ENCODE measurements at places on chromosomes 5 and 9.

- DNase-seq, result no peak
These were observed 24.0 kb downstream of the ZFR start for GRCh38 chr5:32420506-32420905.

- no peak for DNase-seq
These were observed 199.2 kb downstream of the TRIO start for GRCh38 chr5:14342306-14342705.

- DNase-seq, result no peak
These were observed 28.8 kb downstream of the SLIT3 start for GRCh38 chr5:169272111-169272510.

- no peak for DNase-seq
These were observed 62.4 kb downstream of the FGF18 start for GRCh38 chr5:171481571-171482433.

GRCh38 chr9:23826120-23826629, at the start of gene ELAVL2:
Gene ELAVL2 (minus strand): TSS chr9:23826240. CDS start chr9:23762234, 64,006 bp downstream.
- no peak for DNase-seq

DNA sequence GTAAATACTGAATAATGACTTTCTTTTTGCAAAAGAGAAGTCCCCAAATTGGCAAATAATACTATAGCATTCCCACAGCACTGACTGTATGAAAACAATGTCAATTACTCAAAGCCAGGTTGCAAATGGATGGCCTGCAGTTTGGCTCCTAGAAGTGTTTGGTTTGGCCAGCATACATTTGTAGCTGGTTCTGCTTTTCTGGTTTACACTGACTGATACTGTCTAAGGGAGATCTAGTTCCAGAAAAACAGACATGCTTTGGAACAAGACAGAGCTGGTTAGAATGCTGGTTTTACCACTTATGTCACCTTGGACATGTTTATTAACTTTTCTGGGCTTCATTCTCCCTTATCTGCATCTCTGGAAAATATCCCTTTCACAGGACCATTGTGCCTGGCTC, 81.5 kb upstream of the TRPM3 start:
- no peak for DNase-seq

GRCh38 chr9:266228-266627, 51.6 kb downstream of the DOCK8 start:
- no peak for DNase-seq

GRCh38 chr5:88780736-88781135, 102.2 kb downstream of the MEF2C start:
- no peak for DNase-seq

DNA sequence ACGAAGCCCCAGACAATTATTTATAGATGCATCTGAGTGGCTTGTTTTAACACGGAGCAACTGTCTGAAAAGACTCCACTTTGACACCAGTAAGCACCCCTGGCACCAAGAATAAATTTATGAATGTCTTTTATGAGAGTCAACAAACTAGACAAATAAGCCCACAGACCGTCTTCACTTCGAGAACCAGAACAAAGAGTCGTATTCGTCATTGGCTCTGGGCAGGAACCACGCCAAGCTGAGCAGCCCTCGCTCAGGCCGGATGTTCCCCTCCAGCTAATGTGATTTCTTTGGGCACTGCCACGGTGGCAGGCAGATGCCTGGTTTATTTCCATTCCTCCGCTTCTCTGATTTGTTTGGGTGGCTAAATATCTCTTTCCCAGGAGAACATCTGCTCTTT, 91.9 kb upstream of the STC2 start:
- DNase-seq, result no peak

- no peak for DNase-seq
These were observed 22.6 kb downstream of the SPATA31D1 start for GRCh38 chr9:82011133-82011532.

GRCh38 chr5:97528941-97529340, 345.9 kb upstream of the RIOK2 start:
- no peak for DNase-seq

GRCh38 chr9:69389437-69389995, 64.5 kb downstream of the ENTREP1 start:
- no peak for DNase-seq

DNA sequence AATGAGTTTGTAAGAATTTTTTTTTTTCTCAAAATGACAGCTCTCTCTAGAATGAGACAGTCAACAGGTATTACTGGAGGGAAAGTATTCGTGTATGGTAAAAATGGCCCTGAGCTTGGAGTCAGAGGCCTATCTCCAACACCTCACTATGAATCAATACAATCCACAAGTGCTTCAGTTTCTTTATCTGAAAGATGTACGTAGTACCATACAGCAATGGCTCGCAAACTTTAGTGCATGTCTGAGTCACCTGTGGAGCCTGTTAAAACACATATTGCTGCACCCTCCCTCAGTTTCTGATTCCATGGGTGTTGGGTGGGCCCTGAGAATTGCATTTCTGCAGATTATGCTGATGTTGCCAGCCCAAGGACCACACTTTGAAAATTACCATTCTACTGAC, 44.6 kb downstream of the DMRT2 start:
- no peak for DNase-seq

DNA sequence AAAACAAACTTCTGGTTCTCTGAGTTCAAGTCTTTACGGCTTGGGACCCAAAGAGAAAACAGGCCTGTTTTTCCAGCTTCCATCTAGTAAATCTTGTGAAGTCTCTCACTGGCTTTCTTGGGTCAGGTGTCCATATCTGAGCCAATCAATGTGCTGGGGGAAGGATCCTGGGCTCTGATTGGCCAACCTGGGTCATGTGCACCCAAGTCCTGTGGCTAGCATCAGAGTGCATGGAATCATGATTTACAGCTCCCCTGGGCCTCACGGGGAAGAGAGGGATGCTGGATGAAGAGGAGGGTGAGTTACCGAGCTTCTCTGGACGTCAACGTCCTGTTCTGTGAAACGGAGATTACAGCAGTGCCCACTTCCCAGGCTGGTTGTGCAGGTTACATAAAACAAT, 19.4 kb downstream of the CXCL14 start:
- DNase-seq, result no peak

GRCh38 chr9:127578952-127579853, 32.9 kb upstream of the STXBP1 start:
- peak; percentile 39 for DNase-seq

DNA sequence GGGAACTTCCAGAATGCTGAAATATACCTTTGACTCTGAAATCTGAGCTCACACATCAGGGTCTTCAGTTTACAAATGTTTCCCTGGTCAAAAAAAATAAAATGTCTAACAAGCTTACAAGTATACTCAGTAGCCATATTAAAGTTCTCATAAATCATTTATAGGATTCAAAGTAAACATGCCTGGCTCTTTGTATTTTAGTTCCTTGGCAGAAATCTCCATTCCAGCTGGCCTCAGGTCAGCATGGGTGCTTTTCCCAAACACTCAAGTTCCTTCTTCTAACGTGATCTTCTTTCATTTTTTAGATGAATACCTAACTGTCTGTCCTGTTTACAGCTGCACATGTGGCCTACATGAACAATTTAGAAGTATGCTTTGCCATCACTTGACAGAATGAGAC, 263.2 kb downstream of the GAS1 start:
- no peak for DNase-seq

- no peak for DNase-seq
These were observed 12.2 kb upstream of the DRD1 start for GRCh38 chr5:175456105-175456742.

GRCh38 chr9:113155911-113156588, 5.2 kb downstream of the SLC31A2 start:
- DNase-seq, result no peak

DNA sequence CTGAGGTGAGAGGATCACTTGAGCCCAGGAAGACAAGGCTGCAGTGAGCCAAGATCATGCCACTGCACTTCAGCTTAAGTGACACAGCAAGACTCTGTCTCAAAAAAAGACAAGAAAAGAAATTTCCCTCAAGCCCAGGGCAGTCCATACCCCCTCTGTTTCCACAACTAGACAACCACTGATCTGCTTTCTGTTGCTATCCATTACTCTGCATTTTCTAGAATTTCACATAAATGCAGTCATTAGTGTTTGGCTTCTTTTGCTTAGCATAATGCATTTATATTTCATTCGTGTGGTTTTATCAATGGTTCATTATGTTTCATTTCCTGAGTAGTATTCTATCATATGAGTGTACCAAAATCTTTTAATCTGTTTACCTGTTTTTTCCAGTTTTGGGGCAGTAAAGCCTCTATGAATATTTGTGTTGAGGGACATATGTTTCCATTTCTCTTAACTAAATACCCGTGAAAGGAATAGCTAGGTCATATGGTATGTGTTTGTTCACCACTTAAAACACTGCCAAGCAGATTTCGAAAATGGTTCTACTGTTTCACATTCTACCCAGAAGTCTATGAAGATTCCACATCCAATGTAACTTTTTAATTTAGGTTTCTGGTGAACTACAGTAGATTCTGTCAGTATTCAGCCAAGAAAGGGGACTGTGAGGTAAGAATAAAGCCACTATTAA, 271.8 kb downstream of the ZNF608 start:
- DNase-seq, result no peak

DNA sequence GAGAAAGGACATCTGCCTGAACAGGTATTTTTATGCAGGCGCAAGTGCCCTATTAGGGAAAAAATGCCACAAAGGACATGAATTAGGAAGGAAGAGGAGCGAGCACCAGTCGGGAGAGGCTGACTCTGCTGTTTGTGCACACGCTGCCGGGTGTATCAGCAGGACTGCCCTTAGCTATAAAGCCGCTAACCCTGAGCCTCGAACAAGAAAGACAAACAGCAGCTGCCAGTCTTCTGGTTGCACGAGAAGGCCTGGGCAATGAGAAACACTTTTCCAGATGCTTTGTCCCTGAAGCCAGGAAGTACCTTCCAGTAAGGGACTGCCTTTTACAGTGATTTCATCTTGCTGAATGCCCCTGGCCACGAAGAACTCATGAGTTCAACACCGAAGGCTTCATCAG, 12.6 kb downstream of the QSOX2 start:
- DNase-seq, result no peak

DNA sequence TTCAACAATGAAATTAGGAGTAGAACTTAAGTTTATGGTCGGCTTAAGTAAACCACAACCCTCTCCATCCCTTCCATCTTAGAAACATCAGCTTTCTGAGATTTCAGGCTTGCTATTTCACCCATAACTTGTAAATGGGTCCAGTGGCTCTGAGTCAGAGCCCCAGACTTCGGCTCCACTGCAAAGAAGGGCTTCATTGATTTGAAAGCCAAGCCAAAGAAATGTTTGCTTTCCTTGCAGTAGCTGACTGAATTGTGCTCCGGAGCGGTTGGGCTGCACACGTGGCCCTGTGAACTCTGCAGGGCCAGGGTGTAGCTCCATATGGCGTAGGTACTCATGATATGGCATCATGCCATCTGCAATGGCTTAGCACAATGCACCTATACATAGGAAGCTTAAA, 57.0 kb downstream of the NREP start:
- no peak for DNase-seq

DNA sequence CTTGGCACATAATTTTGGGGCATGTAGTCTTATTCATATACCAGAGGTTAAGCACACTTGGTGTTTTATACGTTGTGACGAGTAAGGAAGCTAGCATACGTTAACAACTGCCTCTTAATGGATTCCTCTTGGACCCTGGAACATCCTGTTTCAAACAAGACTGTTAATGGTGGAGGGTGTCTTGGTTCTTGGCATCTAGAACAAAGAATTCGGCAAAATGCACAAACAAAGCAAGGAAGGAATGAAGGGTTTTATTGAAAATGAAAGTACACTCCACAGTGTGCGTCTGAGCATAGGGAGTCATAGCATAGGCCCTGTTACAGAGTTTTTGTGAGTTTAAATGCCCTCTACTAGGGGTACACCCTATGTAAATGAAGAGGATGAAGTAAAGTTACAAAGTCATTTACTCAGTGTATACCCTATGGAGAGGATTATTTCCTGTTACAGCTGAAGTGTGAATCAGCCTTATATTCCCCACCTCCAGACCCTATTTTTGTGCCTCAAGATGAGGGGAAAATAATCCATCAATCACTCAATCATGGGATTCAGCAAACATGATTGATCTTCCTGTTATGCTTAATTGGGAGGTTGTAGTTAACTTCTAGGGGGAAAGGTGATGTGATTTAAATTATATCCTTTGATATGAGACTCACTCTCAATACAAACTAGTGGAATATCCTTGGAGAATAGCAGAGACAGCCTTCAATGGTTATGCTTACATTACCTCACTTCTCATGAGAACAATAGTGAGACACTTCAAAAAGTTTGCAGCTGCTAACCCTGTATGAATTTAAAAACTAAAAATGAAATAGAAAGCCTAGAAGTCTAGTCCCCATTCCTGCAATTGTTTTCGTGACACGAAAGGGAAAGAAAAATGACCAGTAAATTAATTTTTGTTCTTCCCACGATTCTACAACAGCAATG, 84.9 kb upstream of the MYO10 start:
- no peak for DNase-seq

DNA sequence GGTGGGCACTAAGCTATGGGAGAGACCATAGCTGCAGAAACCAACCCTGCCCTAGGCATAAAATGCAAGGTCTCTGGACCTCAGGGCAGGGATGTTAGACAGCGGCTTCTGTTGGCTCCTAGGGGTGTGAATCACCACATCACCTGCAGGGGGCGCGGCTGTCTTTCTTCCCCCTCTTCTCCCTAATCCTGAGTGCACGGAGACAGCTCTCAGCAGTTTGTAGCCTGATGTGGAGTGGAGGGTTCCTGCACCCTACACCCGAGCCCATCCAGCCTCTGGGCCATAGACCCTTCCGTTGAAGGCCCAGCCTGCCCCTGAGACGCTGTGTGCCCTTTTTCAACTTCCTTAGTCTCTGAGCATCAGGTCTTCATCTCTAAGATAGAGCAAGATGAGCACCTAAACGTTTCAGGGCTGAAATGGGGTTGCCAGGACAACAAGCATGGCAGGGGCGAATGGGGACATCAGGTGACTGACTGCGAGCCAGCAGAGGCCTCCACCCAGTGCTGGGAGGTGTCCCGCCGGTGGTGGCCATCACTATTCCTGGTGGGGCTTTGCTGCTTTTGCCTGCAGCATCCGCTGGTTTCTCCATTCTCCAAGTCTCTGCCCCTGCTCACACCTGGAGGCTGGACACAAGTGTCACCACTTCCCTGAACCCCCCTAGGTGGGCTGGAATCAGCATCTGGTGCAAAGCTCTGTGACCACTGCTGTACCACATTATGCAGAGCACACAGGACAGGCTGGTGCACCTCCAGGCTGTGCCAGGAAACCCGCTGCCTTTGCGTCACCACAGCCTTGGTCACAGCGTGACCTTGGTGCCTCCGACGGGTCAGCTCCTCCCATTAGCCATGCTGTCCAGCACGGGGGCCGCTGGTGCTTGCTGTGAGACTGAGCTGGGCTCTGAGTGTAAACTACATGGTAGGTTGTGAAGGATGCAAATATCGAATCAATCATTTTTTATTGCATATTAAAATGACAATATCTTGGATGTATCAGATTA, 2.5 kb upstream of the SEC16A start:
- peak; percentile 77 for DNase-seq

Data from stimulated activated CD8-positive, alpha-beta memory T cell treated with anti-CD3 and anti-CD28 coated beads, Interleukin-15, amount 100 ng/mL, for 24 hours (primary cell).